CD4-positive, alpha-beta T cell (primary cell): ENCODE measurements at places on chromosomes 5 and 9. TPM values are rescaled to one million over a fixed set of nuclear protein-coding genes. Genes with fewer than 3 reads are reported as not detected.

- no peak overlapping the region for H3K4me3 ChIP-seq
- DNase-seq, result no peak
- no peaks in the 10 kb centered on the region for H3K36me3 ChIP-seq
- no peak overlapping the region for H3K27ac ChIP-seq
- H3K4me1 ChIP-seq, result peaks cover 11% of the 10 kb centered on the region
- H3K27me3 ChIP-seq, result no peaks in the 10 kb centered on the region
Observed at GRCh38 chr5:133245191-133246052, 193.6 kb downstream of the HSPA4 start.

LCN9 gene
- total RNA-seq, result not detected

GRCh38 chr9:128835246-128836210 is 5.9 kb upstream of the SPOUT1 start:
- H3K36me3 ChIP-seq, result peaks cover 29% of the 10 kb centered on the region
- H3K4me1 ChIP-seq, result no peaks in the 10 kb centered on the region
- H3K4me3 ChIP-seq, result no peak overlapping the region
- H3K27me3 ChIP-seq, result no peaks in the 10 kb centered on the region
- no peak overlapping the region for H3K27ac ChIP-seq
- no peak for DNase-seq

DNA sequence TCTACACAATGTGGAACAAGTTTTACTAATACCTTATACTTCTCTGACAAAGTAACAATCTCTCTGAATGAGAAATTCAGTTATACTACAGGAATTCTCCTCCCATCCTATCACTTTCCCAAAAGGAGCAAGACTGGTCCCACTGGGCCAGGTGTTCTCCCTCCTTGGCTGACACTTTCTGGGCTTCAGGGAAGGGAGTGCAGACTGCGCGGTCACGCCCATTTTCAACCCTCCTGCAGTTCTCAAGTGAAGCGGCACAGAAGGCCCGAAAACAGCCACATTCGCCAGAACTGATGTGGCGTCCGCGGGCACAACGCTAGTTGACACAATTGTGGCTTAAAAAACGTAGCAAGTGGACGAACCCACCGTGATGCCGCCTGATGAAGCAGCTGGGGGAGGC is 603 bp downstream of the SAXO1 start:
- no peaks in the 10 kb centered on the region for H3K27me3 ChIP-seq
- no peaks in the 10 kb centered on the region for H3K36me3 ChIP-seq
- no peak for DNase-seq

- no peaks in the 10 kb centered on the region for H3K27me3 ChIP-seq
- no peaks in the 10 kb centered on the region for H3K4me1 ChIP-seq
- no peaks in the 10 kb centered on the region for H3K36me3 ChIP-seq
- H3K27ac ChIP-seq, result no peak overlapping the region
Observed at GRCh38 chr5:101159006-101159405, 255.9 kb upstream of the ST8SIA4 start.

DNA sequence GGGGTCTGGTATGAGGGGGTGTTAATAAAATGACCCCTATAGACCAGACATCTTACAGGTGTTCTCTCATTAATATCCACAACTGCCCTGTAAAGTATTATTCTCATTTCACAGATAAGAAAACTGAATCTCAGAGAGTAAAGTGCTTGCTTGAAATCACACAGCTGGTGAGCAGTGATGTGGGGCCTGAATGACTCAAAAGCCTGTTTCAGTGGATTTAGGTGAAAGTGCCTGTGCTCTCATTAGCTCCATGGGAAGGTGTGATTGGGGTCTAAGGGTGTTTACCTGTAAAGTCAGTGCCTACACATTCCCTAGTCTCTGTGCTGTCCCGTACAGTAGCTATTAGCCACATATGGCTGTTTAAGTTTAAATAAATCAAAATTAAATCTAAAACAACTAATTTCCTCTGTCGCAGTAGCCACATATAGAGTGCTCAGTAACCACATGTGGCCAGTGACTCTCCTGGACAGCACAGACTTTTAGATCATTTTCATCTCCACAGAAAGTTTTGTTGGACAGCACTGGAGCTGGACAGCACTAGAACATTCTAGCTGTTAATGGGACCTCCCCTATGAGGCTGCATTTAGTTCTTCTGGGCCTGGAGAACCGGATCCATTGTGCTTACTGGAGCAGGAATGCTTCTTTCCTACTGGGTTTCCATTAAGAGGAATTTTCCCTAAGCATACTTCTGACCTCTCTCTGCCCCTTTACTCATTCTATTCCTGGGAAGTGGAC is 52.5 kb upstream of the SEMA6A start:
- H3K4me3 ChIP-seq, result no peak overlapping the region
- H3K27me3 ChIP-seq, result no peaks in the 10 kb centered on the region
- H3K4me1 ChIP-seq, result no peaks in the 10 kb centered on the region
- no peak overlapping the region for H3K27ac ChIP-seq

- no peaks in the 10 kb centered on the region for H3K36me3 ChIP-seq
- no peak for DNase-seq
- no peaks in the 10 kb centered on the region for H3K27me3 ChIP-seq
- H3K4me1 ChIP-seq, result no peaks in the 10 kb centered on the region
Observed at GRCh38 chr5:59757442-59757841, 136.1 kb downstream of the PDE4D start.

DNA sequence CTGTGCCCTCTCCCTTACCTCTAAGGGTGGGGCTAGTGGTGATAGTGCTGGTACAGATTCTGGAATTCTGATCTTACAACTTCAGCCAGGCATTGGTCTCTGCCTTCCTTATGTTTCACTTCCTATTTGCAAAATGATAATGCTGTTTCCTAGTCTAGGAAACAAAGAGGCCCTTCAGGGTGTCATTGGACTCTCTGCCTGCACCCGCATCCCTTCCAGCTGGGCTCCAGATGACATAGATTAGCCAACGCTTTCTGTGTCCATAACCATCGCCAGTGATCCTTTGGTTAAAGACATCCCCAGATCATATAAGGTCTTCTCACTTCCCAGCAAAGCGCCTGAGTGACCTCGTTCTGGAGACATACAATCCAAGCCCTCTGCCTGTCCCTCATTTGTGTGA is 180.7 kb downstream of the ERCC6L2 start:
- H3K36me3 ChIP-seq, result no peaks in the 10 kb centered on the region
- no peak overlapping the region for H3K27ac ChIP-seq
- H3K27me3 ChIP-seq, result no peaks in the 10 kb centered on the region
- H3K4me3 ChIP-seq, result no peak overlapping the region
- no peak for DNase-seq
- peaks cover 6% of the 10 kb centered on the region for H3K4me1 ChIP-seq

DNA sequence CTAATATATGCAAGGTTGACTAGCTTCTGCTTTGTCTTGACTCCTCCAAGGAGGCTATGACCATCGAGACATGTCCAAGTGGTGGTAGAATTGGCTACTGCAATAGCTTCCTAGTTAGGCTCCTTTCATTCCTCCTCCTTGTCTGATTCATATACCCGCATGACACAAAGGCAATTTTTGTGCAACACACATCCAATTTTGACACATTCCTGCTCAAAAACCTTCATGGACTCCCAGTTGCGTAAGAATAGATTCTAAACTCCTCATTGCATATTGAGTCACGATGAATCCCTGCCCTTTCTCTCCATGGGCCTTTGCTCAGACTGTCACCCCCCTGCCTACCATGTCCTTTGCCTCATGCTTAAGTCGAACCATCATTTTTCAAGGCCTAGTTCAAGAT is 344.5 kb downstream of the ACTL7B start:
- H3K27me3 ChIP-seq, result no peaks in the 10 kb centered on the region
- H3K4me3 ChIP-seq, result no peak overlapping the region
- no peaks in the 10 kb centered on the region for H3K36me3 ChIP-seq
- no peak overlapping the region for H3K27ac ChIP-seq
- DNase-seq, result no peak
- H3K4me1 ChIP-seq, result no peaks in the 10 kb centered on the region

- no peaks in the 10 kb centered on the region for H3K27me3 ChIP-seq
- H3K4me3 ChIP-seq, result no peak overlapping the region
- no peak for DNase-seq
- H3K36me3 ChIP-seq, result no peaks in the 10 kb centered on the region
Observed at GRCh38 chr5:67465537-67466207, 269.1 kb upstream of the CD180 start.

GRCh38 chr5:101678481-101679193 is 617.4 kb downstream of the SLCO4C1 start:
- no peaks in the 10 kb centered on the region for H3K27me3 ChIP-seq
- H3K36me3 ChIP-seq, result no peaks in the 10 kb centered on the region
- H3K4me1 ChIP-seq, result peaks cover 4% of the 10 kb centered on the region
- H3K27ac ChIP-seq, result no peak overlapping the region

GRCh38 chr9:37593883-37594448 is 1.6 kb upstream of the TOMM5 start:
- no peak for DNase-seq
- peaks cover 33% of the 10 kb centered on the region for H3K4me1 ChIP-seq
- H3K27ac ChIP-seq, result no peak overlapping the region
- H3K36me3 ChIP-seq, result peaks cover 7% of the 10 kb centered on the region
- peaks cover 7% of the 10 kb centered on the region for H3K27me3 ChIP-seq

- H3K4me3 ChIP-seq, result no peak overlapping the region
- no peaks in the 10 kb centered on the region for H3K36me3 ChIP-seq
- no peaks in the 10 kb centered on the region for H3K27me3 ChIP-seq
Observed at GRCh38 chr9:95491543-95492320, 25.0 kb downstream of the PTCH1 start.

GRCh38 chr5:73739650-73740049 is 113.7 kb downstream of the ARHGEF28 start:
- DNase-seq, result no peak
- H3K4me3 ChIP-seq, result no peak overlapping the region
- no peaks in the 10 kb centered on the region for H3K4me1 ChIP-seq
- no peaks in the 10 kb centered on the region for H3K36me3 ChIP-seq
- H3K27ac ChIP-seq, result no peak overlapping the region

FBLL1 gene
- total RNA-seq, result not detected

DNA sequence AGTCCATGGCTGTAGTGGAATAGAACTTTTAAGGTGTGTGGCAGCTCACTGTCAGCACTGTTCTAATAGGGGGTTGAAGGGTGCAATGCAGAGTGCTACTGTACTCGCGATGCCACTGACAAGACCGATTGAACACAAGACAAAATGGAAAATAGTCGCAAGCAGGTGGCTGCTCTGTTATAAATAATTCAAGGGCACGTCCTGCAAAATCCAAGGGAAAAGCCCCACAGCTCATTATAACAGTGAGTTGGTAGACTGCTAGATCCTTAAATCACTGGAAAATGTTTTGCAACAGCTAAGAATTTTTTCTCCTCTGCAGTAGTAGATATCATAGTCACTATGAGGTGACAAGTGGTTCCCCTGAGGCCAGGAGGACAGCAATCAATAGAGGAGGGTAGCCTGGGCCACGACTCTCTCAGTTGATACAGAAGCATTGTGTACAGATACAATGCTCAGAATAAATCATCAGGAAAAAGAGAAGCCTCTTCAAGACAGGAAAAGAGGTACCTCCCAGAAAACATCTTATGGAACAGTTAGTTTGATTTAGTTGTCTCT is 926.3 kb downstream of the TLE4 start:
- H3K27me3 ChIP-seq, result no peaks in the 10 kb centered on the region
- no peaks in the 10 kb centered on the region for H3K36me3 ChIP-seq
- no peaks in the 10 kb centered on the region for H3K4me1 ChIP-seq
- DNase-seq, result no peak
- H3K27ac ChIP-seq, result no peak overlapping the region

DNA sequence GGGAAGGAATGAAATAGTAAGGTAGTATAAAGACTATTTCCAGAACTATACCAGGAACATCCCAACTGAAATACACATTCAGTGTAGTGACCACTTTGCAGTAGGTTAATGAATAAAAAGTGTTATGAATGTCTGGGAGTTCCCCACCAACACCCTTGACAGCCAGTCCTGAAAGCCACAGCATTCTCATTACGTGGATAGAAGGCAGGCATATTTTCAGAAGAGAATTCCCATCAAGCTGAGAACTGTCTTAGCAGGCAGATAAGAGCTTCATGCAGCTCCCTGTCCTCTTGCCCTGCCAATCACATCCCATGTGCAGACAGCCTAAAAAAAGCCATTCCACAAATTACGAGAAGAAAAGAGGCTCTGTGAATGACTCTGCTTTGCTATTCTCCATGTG is 695.0 kb downstream of the DTWD2 start:
- no peak overlapping the region for H3K27ac ChIP-seq
- H3K36me3 ChIP-seq, result no peaks in the 10 kb centered on the region
- H3K4me1 ChIP-seq, result no peaks in the 10 kb centered on the region
- no peaks in the 10 kb centered on the region for H3K27me3 ChIP-seq

DNA sequence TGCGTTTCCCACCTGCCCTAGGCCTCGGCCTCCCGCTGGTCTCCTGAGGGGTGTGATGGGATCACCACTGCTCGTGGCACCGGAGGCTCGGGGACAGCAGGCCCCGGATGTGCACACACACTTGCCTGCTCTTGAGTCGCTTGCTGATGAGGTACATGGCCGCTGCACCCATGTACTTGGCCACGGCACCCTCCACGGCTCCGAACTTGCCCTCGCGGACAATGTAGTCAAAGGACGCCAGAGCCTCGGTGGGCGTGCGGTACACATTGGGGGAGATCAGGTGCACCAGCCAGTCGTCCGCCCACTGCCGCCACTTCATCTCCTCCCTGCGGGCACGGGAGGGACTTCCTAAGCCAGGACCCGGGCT is 4.7 kb downstream of the PTGES2 start:
- no peak for DNase-seq
- H3K4me1 ChIP-seq, result peaks cover 34% of the 10 kb centered on the region
- H3K36me3 ChIP-seq, result peaks cover 35% of the 10 kb centered on the region
- no peak overlapping the region for H3K4me3 ChIP-seq
- no peaks in the 10 kb centered on the region for H3K27me3 ChIP-seq

FEM1C gene
- total RNA-seq, result 44.2 TPM

DNA sequence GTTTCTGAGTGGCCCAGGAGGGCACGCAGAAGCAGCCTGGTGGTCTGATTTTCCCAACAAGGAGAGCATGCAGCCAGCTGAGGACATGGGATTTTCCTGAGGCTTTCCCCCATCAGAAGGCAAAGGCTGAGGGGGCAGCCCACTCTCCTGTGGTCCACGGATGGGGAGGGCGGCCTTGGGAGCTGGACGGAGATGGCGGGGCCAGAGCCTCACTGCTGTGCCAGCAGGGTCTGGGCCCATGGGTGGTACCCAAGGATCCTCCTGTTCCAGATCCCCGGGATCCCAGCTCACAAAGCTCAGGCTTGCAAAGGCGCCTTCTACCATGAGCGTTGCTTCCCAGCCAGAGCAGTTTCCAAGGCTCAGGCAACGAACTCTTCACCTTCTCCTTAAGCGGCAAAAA is 39.0 kb upstream of the SLC12A7 start:
- DNase-seq, result no peak
- no peaks in the 10 kb centered on the region for H3K36me3 ChIP-seq
- H3K4me3 ChIP-seq, result no peak overlapping the region
- peaks cover 23% of the 10 kb centered on the region for H3K27me3 ChIP-seq
- peaks cover 8% of the 10 kb centered on the region for H3K4me1 ChIP-seq
